ENCODE measurements at places on chromosomes 7 and 10. TPM values are rescaled to one million over a fixed set of nuclear protein-coding genes. Genes with fewer than 3 reads are reported as not detected.

DNA sequence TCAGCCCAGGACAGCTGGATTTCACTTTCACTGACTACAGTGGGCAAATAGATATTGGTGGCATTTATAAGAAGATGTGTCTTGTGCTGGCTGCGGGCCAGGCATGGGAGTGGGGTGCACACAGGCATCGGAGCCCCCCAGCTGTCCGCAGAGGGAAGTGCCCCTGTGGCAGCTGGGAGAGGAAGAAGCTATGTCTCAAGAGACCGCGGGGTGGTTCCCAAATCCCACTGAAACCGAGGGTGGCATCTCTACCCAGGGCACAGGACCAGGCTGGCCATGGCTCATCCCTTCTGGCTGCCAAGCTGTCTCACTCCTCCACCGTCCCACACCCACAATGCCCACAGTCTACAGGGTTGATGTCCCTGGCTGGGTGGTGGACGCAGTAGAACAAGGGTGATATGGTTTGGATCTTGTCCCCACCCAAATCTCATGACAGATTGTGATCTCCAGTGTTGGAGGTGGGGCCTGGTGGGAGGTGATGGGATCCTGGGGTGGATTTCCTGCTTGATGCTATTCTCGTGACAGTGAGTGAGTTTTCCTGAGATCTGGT, 94.8 kb downstream of the TCERG1L start:
- DNase-seq: no peak

The CAMK2B gene
- total RNA-seq: not detected

- no peak for DNase-seq
Measured at GRCh38 chr10:24569330-24569796, 154.3 kb downstream of the ARHGAP21 start.

- DNase-seq: no peak
Measured at GRCh38 chr10:26715137-26715487, 17.6 kb downstream of the PDSS1 start.

The NUTM2E gene
- 0.65 TPM for total RNA-seq

The HIP1 gene
- 28.3 TPM for total RNA-seq

GRCh38 chr10:109592391-109592790, 330.9 kb downstream of the XPNPEP1 start:
- DNase-seq: no peak

The ANKRD61 gene
- not detected for total RNA-seq

The MYPN gene
- not detected for total RNA-seq
